ENCODE measurements at places on chromosomes 13 and 19.

- peaks cover 23% of the 10 kb centered on the region for H3K36me3 ChIP-seq
- peaks cover 13% of the 10 kb centered on the region for H3K4me1 ChIP-seq
- no peak for DNase-seq
These were observed 585.3 kb downstream of the FGF9 start for GRCh38 chr13:22256111-22256639.

DNA sequence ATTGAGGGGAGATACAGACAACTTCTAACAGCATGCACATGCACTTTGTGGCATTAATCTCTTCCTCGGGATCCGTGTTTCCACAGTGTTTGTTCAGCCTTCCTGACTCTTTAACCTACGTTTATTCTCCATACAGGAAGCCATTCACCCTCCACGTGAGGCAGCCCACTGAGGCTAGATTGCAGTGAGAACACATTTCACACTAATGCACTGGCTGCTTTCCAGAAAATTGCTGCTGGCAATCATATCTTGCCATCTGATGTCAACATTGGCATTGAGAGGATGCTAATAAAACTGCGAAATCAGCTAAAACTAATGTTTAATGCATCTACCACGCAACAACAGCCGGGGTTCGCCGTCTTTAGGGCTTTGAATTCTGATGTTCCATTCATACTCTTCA, 30.0 kb downstream of the DCLK1 start:
- no peaks in the 10 kb centered on the region for H3K4me1 ChIP-seq
- H3K36me3 ChIP-seq: no peaks in the 10 kb centered on the region
- no peak for DNase-seq
- H3K27ac ChIP-seq: no peak overlapping the region
- no peak overlapping the region for H3K4me3 ChIP-seq

GRCh38 chr19:34426096-34426661, 2.0 kb upstream of the UBA2 start:
- no peak overlapping the region for H3K27ac ChIP-seq
- no peaks in the 10 kb centered on the region for H3K27me3 ChIP-seq
- no peak for DNase-seq

- no peak overlapping the region for H3K27ac ChIP-seq
- H3K4me1 ChIP-seq: peaks cover 43% of the 10 kb centered on the region
- H3K36me3 ChIP-seq: no peaks in the 10 kb centered on the region
- DNase-seq: no peak
These were observed 38.1 kb downstream of the DOCK9 start for GRCh38 chr13:98939660-98940191.
